Osteoblast (primary cell): ENCODE measurements at places on chromosomes 1 and 21. TPM values are rescaled to one million over a fixed set of nuclear protein-coding genes. Genes with fewer than 3 reads are reported as not detected.

GRCh38 chr21:29449306-29449950 is 150.7 kb downstream of the BACH1 start:
- H3K36me3 ChIP-seq = no peaks in the 10 kb centered on the region
- no peak overlapping the region for H3K27ac ChIP-seq
- no peaks in the 10 kb centered on the region for H3K27me3 ChIP-seq
- no peak for DNase-seq
- no peak overlapping the region for H3K4me3 ChIP-seq

The UQCRHL gene
- total RNA-seq = 1.1 and 1.5 TPM in 2 replicates

GRCh38 chr1:206544562-206545257 is 37.4 kb downstream of the RASSF5 start:
- H3K4me3 ChIP-seq = no peak overlapping the region
- no peaks in the 10 kb centered on the region for H3K36me3 ChIP-seq
- peaks cover 5% of the 10 kb centered on the region for H3K27me3 ChIP-seq
- H3K4me1 ChIP-seq = peaks cover 10% of the 10 kb centered on the region
- no peak overlapping the region for H3K27ac ChIP-seq

The BRINP2 gene
- not detected in 2 replicates for total RNA-seq

DNA sequence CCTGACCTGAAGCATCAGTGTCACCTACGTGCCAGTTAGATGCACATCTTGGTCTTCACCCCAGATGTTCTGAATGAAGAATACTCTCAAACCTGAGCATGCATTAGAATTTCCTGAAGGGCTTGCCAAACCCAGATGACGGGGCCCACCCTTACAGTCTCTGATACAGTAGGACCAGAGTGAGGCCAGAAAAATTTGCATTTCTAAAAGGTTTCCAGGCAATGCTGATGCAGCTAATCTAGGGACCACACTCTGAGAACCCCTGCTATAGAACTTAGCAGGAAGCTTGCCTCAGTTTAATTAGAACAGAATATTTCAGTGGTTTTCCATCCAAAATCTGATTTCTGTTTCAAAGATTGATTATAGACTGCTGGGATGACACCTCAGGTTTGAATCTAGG is 9.9 kb upstream of the CTBS start:
- H3K4me3 ChIP-seq = no peak overlapping the region
- H3K4me1 ChIP-seq = no peaks in the 10 kb centered on the region
- no peak for DNase-seq
- no peak overlapping the region for H3K27ac ChIP-seq

The NBPF6 gene
- total RNA-seq = 0.36 TPM in 1 of 2 replicates, not detected in the other

DNA sequence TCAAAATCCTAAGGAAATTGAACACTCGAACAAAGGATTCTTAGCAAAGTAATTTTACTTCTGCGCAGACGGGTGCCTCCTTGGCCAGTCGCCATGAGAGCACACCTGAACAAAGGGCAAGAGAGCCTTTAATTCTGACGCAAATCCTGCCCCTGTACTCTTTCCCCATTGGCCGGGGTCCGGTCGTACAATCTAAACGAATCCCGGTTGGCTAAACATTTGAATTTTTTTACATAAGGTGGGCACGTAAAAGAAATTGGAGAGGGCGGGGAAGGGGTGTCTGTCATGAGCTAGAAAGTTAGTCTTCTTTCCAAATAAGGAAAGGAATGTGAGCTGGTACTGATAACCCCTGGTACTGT is 8.2 kb upstream of the IL22RA1 start:
- peaks cover 32% of the 10 kb centered on the region for H3K27me3 ChIP-seq
- peaks cover 7% of the 10 kb centered on the region for H3K4me1 ChIP-seq
- no peak overlapping the region for H3K4me3 ChIP-seq
- no peak overlapping the region for H3K27ac ChIP-seq
- no peaks in the 10 kb centered on the region for H3K36me3 ChIP-seq

DNA sequence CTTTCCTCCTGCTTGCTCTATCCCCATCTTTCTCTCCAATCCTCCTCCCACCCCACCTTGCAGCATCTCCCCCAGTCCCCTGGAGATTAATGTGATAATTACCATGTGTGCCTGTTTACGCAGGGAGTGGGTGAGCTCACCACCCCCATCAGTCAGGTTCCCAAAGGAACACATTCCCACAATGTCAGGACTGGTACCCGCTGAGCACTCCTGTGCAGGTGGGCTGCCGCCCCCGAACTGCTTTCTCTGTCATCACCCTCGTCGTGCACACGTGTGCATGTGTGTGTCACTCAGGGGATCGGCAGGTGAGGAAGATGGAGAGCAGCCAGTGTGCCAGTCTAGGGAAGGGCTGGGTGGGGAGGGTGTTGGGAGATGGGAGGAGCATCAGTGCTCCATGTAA is 163.4 kb downstream of the CACNA1E start:
- no peak overlapping the region for H3K4me3 ChIP-seq
- peaks cover 4% of the 10 kb centered on the region for H3K4me1 ChIP-seq

DNA sequence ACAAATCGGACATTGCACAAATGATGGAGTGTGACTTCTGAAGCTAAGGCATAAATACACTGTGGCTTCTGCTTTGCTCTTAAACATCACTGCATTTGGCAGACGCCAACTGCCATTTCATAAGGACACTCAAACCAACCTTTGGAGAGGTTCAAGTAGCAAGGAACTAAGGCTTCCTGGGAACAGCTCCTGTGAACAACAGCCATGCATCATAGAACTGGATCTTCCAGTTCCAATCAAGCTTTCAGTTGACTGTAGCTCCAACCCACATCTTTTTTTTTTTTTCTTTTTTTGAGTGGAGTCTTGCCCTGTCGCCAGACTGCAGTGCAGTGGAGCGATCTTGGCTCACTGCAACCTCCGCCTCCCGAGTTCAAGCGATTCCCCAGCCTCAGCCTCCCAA is 10.7 kb upstream of the HUNK start:
- H3K4me1 ChIP-seq = no peaks in the 10 kb centered on the region
- DNase-seq = no peak
- H3K27ac ChIP-seq = no peak overlapping the region
